Muscle of arm (tissue), 14 donors: ENCODE measurements at places on chromosomes 1 and 21.

DNA sequence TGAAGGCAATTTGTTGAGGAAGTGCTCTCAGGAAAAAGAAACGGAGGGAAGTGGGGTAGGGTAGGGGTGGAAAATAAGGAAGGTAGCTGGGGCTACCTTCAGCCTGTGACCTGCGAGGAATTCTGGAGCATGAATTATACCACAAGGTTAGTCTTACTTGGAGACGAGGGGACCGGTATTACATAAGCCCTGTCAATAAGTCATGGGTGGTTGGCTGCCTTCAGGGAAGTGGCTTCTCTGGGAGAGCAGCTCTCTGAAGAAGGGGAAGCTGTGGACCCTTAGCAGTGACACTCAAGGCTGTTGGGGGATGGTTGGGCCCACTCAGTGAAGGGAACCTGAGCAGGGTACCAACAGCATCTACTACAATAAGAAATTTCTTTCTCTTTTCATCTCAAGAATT, 111.3 kb downstream of the TNFSF18 start:
- no peak for DNase-seq

DNA sequence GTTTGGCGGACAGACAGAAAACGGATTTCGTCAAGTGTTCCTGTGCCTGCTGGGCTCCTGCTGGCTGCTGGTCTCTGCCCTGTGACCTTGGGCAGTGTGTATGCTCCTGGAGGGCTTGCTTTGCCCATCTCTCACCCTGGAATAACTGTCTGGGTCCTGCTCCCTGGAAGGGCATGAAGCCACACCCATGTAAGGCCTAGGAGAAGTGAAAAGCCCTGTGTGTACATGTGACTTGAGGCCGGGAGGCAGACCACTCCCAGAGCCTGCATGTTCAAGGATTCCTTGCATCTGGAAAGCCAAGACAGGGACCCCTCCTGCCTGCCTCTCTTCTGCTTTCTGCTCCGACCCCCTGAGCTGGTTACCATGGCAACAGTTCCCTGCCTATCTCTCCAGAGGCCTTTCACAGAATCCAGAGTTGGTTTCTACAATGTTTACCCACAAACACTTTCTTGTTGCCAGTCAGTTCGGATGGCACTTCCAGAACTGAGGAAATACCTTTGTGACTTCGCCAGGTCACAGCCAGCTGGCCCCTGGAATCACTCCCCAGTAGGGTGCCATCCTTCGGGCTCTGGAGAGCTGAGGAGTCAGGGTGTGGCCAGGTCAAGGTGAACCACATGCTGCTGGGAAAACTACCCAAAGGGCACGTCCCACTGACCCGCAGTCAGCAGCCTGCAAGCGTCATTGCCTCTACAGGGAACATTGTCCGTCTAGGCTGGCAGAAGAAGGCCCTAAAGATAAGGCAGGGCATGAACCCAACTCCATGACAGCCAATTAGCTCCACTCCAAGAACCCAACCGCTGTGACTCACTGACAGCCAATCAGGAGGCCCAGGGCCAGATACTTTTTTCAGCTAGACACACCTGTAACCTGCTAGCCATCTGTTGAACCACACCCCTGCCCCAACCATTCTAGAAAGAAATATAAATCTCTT, 14.7 kb upstream of the GPR37L1 start:
- DNase-seq = no peak

GRCh38 chr21:45535341-45536081, 6.7 kb downstream of the SLC19A1 start:
- no peak for DNase-seq

DNA sequence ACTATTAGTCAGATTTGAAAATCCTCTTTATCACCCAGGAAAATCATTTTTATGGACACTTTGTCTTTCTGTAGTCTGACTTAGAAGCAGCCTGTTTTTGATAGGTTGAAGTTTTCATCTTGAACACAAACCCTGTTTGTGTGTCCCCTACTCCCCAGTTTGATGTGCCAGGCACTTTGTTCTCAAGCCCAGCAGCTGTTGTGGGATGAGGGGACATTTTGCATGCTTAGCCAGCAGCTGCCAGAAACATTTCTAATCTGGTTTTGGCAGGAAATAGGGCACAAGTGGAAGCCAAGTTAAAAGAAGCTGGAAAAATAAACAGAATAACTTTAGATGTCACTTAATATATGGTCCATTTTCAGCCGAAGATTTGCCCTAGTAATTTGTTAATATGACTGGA, 29.9 kb downstream of the ACTN2 start:
- DNase-seq = peak; percentile 68

GRCh38 chr1:176118985-176119384, 88.1 kb downstream of the COP1 start:
- no peak for DNase-seq

- DNase-seq = no peak
These were observed 118.7 kb upstream of the WNT4 start for GRCh38 chr1:22261580-22261979.

- no peak for DNase-seq
These were observed 73.8 kb upstream of the SSX2IP start for GRCh38 chr1:84763912-84764680.

DNA sequence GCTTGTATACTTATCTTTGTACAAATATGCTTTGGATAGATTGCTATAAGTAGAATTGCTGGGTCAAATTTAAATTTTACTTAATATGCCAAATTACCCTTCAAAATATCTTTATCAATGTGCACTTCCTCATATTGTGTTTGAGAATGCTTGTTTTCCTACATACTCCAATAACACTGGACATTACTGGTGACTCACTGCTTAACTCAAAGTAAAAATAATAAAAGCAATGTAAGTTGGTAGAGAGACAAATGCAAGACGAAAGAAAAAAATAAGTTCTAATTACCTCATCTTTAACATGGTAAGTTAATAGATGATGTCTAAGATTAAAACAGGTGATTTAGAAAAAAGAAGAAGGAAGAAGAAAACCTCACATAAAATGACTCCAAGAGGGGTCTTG, 7.9 kb upstream of the SH3GLB1 start:
- DNase-seq = no peak

- peak; percentile 67 for DNase-seq
These were observed 13.9 kb upstream of the CAMK1G start for GRCh38 chr1:209569455-209570207.

DNA sequence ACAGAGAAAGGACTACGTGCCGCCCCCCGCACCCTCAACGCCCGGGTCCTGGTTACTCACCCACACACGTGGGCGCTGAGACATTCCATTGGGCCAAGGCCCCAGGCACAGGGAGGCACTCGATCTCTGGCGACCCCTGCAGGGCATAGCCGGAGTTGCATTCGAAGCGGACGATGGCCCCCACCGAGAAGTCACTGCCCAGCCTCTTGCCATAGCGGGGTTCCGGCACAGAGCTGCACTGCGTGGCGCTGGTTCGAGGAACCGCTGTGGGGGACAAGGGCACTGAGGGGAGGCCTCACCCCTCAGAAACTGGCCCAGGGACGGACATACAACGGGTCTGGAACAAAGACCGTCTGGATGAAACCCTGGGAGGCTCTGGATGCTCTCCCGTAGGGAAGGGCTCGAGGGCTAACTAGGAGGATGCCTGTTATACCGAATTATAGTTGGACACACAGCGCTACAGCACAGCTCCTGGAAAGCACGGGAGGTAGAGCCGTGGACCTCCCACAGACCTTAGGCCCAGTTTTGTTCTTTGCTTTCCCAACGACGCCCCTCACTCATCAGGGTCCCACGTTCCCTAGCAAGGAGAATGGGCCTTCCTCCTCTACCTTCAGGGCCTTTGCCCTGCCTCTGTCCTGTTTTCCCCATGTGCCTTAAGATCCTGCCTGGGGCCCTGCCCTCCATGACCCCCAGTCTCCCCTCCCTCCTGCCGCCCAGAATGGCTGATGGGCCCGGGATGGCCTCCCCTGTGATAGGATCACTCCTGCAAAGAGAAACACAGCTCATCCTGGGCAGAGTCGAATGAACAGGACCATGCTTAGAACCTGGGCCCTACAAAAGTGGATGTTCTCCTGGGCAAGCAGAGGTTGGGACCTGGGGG, 152.8 kb downstream of the ZSCAN20 start:
- no peak for DNase-seq

- peak; percentile 18 for DNase-seq
These were observed 440.9 kb upstream of the ZRANB2 start for GRCh38 chr1:71521655-71522264.

DNA sequence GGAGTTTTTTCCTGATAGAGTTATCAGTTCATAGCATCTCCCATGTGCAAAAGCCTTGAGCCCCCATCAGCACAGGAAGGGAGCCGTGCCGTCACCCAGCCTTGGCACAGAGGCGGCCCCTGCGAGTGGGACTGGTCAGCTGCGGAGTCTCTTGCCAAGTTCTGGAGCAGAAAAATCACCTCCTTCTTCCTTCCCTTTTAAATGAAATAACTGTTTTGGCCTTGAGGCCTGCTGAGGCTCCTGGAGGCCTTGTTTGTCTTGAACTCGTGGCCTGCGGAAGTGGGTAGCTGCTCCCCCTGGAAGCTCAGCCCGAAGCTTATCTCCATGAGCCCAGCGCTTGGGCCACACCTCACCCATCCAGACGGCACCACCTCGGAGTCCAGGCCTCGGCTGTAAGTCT, 145.7 kb upstream of the TMEM51 start:
- DNase-seq = no peak

DNA sequence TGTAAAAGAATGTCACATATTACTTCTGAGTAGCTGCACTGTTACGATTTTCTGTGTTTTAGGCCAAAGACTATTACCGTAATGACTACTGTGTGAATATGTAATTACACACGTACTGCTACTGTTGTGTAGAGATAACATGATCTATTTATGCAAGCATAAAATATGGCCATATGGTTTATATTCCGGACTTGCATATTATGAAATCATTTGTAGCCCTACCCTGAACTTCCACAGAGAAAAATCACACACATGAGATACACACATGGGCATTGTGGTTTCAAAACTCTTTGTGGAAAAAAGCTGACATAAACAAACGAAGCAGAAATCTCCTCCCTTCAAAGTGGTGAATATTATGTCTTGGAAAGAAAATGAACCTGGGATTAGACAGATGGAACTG, 373.0 kb upstream of the ADAMTS5 start:
- DNase-seq = no peak
